ENCODE measurements at places on chromosomes 7 and 10.

GRCh38 chr7:4131063-4131462 is 551.0 kb upstream of the FOXK1 start:
- no peak for DNase-seq

- DNase-seq: no peak
These were observed 237.1 kb downstream of the COBL start for GRCh38 chr7:51079494-51079893.

GRCh38 chr7:117119192-117119924 is 166.1 kb downstream of the ST7 start:
- DNase-seq: peak; percentile 77

DNA sequence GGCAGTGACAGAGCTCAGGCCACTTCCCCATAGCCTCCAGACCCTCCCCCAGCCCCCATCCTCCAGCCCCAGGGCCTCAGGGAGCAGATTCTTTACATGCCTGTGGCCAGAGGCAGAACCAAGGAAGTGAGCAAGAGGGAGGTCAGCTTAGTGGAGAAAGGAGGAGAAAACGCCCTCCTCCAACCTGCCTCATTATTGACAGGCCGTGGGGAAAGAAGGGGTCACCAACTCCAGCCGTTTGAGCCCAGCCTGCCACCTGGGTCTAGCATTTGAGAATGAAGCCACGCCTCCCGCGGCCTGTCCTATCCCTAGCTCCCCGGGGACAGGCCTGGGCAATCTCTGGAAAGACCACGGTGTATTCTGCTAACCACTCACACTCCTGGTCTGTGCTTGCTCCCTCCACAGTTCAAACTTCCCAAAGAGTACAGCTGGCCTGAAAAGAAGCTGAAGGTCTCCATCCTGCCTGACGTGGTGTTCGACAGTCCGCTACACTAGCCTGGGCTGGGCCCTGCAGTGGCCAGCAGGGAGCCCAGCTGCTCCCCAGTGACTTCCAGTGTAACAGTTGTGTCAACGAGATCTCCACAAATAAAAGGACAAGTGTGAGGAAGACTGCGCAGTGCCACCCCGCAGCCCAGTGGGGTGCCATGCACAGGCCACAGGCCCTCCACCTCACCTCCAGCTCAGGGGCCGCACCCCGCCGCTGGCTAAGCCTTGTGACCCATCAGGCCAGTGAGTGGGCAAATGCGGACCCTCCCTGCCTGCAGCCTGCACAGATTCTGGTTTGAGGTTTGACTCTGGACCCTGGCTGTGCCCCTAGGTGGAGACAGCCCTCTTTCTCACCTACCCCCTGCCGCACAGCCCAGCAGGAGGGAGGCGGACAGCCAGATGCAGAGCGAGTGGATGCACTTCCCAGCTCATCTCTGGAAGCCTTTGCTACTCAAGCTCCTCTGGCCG is 14.3 kb upstream of the TRIM8 start:
- no peak for DNase-seq

GRCh38 chr10:16519908-16520861 is 1.5 kb downstream of the C1QL3 start:
- no peak for DNase-seq

DNA sequence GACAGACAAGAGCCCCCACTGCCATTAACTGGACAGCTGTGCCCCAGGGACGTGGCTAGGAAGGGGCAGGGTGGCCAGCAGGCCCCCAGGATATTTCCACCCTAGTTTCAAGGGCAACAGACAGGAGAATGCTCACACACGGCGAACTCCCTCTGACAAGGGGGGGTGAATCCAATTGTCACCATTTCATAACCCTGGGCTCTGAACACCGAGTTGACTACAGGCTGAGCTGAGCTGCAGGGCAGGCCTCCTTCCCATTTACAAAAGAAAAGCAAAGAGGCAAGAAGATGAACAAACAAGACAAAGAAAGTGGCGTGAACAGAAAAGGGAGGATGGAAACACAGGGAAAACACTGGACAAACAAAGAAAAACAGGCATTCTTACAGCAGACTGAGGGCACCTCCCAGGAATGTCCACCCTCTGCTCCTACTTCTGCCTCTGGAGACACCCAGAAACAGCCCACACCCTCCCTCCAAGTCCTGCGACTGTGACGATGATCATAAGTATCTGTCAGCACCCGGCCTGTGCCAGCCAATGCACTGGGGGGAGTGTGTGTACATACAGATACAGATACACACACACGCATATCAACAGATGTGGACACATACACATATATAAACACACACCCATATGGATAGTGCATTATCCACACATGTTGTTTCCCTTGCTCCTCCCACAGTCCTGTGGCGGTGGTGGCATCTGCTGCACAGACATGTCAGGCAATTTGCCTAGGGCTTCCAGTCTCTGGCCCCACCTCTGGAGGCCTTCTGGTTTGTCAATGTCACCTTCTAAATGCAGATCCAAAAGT is 66.2 kb downstream of the FAM53B start:
- no peak for DNase-seq

DNA sequence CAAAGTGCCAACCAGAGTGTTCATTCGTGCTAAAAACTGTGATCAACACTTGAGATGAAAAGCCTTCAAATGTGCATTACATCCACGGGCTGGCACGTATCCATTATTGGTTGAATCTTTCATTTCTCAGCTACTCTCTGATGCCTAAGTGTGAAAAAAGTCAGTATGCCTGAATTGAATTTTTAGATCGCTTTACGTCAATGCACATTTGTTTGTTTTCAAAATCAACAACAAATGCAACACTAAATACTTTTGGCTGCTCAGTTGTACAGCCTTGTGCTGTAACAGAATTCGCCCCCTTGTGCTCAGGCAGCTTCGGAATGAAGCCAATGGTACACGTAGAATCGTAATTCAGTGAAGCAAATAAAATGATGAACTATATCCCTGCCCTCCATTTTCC is 446.5 kb upstream of the NRP1 start:
- DNase-seq: no peak

DNA sequence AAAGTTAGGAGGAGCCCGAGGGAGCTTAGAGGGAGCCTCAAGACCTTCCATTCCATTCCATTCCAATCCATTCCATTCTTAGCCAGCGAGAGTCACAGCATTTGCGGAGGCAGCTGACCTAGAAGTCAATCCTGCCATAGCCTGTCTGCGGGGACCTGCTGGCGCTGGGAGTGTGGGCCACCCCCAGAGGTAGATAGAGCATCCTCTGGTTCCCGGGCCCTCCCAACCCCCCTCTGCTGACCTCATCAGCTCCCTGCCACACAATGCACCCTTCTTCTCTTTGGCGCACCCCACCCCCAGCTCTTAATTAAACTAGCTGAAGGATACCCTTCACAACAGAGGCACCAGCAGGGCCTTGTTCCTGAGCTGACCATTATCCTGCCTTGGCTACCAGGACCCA is 152.5 kb upstream of the ZMIZ1 start:
- DNase-seq: no peak

DNA sequence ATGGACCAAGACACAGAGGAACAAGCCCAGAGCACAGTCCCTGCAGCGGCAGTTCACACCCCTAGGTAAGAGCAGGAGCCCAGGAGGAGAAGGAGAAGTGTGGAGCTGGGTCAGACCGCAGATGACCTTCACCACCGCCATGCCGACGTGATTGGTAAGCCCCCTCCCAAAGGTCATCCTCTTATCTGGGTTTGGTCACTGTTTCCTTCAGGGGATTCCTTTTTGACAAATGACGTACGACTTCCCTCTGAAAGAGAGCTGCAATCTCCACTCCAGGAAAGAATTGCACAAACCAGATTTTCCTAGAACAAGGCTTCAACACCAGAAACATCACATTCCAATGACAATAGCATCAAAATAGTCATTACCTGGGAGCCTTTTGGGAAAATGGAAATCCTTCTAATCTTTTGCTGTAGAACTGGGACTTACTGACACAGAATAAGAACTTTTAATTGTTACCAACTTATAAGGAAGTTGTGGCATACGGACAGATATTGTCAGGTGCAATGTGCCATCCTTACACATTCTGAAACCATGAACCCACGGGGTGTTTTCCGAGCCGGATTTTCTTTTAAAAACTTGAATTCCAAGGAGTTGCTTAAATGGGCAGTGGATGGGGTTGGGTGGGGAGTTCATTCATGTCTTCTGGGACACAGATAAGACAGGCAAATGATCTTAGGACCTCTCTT is 20.8 kb upstream of the ADAM12 start:
- DNase-seq: no peak

- no peak for DNase-seq
These were observed 195.0 kb upstream of the SVIL start for GRCh38 chr10:29829776-29830175.
